ENCODE measurements at places on chromosomes 7 and 10. TPM values are rescaled to one million over a fixed set of nuclear protein-coding genes. Genes with fewer than 3 reads are reported as not detected.
A peak's percentile ranks its signal among the peaks of the same experiment; 100 is the strongest.

Gene IL2RA
- 874 TPM for total RNA-seq

- H3K27ac ChIP-seq = peak overlapping the region; percentile 27
- H3K4me3 ChIP-seq = no peak overlapping the region
- peaks cover 55% of the 10 kb centered on the region for H3K4me1 ChIP-seq
- H3K36me3 ChIP-seq = peaks cover 82% of the 10 kb centered on the region
Observed at GRCh38 chr7:100881136-100881535, 6.2 kb downstream of the SRRT start.

Gene AGR2
- not detected for total RNA-seq

GRCh38 chr10:60818134-60818770 is 40.0 kb downstream of the CDK1 start:
- H3K27me3 ChIP-seq = no peaks in the 10 kb centered on the region
- DNase-seq = no peak
- no peaks in the 10 kb centered on the region for H3K4me1 ChIP-seq
- no peak overlapping the region for H3K4me3 ChIP-seq

GRCh38 chr10:96794836-96795733 is 37.0 kb upstream of the LCOR start:
- no peak for DNase-seq
- no peaks in the 10 kb centered on the region for H3K4me1 ChIP-seq
- H3K36me3 ChIP-seq = no peaks in the 10 kb centered on the region
- H3K27me3 ChIP-seq = peaks cover 10% of the 10 kb centered on the region
- H3K4me3 ChIP-seq = no peak overlapping the region

DNA sequence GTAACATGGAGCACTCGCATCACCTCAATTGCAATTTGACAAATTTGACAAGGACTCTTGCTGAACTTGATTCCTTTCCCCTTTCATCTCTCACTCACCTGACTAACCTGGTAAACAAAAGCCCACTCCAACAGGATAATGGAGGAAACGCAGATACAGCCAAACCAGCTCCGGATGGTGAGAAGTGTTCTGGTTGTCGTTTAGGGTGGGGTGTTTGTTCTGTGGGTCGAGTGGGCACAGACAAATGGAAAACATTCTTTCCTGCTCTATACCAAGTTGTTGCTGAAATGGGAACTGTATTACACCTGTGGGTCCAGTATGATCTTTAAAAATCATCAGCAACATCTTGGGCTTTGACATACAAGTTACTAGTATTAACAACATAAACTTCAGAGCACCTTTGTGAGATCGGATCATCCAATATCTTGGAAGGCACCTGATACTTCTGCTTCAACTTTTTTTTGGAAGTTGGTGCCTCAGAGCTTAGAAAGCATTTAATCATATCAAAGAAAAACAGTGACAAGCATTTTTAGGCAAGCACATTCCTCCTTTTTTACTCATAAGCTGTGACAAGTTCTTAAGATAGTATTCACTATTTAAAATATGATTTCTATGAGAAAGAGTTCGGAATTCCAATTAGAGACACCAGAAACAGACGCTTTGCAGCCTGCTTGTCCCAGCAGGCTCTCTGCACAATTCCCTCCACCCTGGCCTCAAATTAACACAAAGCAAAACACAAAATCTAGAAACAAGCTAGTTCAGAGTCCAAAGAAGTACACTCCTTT is 58.1 kb downstream of the CCDC186 start:
- no peak overlapping the region for H3K4me3 ChIP-seq
- H3K4me1 ChIP-seq = no peaks in the 10 kb centered on the region
- DNase-seq = no peak
- no peaks in the 10 kb centered on the region for H3K36me3 ChIP-seq
- H3K27me3 ChIP-seq = peaks cover 2% of the 10 kb centered on the region

DNA sequence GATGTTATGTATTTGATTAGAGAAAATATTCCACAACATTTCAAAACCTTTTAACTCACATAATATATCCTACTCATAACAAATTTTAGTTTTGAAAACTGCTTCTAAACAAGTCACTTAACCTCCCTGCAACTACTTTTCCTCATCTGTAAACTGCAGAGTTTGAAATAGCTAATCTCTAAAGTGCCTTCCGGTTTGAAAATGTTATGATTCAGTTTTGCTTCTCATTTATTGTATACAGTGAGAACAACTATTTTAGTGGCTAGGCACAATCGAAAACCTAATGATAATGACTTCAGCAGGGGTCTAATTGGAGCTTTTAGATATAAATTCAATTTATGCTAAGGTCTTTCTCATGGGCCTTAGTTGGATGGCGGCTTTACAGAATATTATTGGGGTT is 30.7 kb upstream of the TEX47 start:
- peaks cover 1% of the 10 kb centered on the region for H3K27me3 ChIP-seq
- no peak overlapping the region for H3K27ac ChIP-seq
- H3K4me3 ChIP-seq = no peak overlapping the region
- DNase-seq = no peak

DNA sequence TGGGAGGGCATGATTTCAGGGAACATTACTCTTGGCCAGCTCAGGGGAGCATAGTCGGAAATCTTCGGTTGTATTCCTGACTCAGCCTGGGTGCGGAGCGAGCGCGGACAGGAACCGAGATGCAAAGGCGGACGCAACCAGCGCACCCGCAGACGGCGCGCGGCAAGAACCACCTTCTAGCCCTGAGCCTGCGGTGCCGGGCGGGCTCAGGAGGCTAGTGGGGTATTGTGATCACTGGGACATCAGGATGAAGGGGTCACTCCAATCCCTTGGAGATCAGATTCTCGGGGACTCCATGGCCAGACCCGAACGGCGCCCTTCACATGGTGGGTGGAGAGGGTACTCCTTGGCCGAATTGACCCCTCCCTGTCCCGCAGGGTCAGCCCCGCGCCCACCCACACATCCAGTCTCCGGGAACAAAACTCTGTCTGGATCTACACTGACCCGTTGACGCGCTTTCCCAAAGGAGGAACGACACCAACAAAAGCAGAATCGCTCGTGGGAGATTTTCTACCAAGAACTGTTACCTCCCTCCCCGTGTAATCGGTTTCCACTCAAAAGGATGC is 730.5 kb downstream of the ZWINT start:
- peaks cover 1% of the 10 kb centered on the region for H3K36me3 ChIP-seq
- no peak overlapping the region for H3K27ac ChIP-seq
- no peak overlapping the region for H3K4me3 ChIP-seq
- DNase-seq = no peak

- peaks cover 55% of the 10 kb centered on the region for H3K4me1 ChIP-seq
- H3K27me3 ChIP-seq = no peaks in the 10 kb centered on the region
- DNase-seq = no peak
- no peak overlapping the region for H3K27ac ChIP-seq
- H3K36me3 ChIP-seq = peaks cover 68% of the 10 kb centered on the region
- no peak overlapping the region for H3K4me3 ChIP-seq
Observed at GRCh38 chr7:92727755-92728154, 108.6 kb downstream of the CDK6 start.

- no peaks in the 10 kb centered on the region for H3K36me3 ChIP-seq
- no peak overlapping the region for H3K4me3 ChIP-seq
- H3K27ac ChIP-seq = peak overlapping the region; percentile 5
- peaks cover 9% of the 10 kb centered on the region for H3K27me3 ChIP-seq
- DNase-seq = peak; percentile 84
Observed at GRCh38 chr10:132904814-132905649, 37.3 kb downstream of the CFAP46 start.

DNA sequence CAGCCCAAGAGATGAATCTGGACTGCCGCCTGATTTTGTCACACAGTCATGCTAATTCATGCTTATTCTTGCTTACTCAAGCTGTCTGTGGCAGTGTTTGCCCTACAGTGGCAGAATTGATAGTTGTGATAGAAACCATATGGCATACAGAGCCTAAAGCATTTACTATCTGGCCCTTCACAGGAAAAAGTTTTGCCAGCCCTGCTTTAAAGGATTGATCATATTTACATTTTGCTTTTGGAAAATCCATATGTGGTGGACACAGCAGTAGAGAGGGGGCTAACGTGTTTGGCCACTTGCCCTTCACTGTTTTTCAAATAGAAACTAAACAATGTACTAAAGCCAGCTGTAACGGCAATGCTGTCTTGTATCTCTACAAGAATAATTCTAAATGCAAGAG is 974.0 kb upstream of the GHITM start:
- DNase-seq = no peak
- no peak overlapping the region for H3K4me3 ChIP-seq
- H3K36me3 ChIP-seq = no peaks in the 10 kb centered on the region

Gene PNLIPRP3
- total RNA-seq = not detected

Gene HMX2
- total RNA-seq = 0.43 TPM

Gene FAM25A
- total RNA-seq = not detected

GRCh38 chr7:151824373-151824933 is 52.5 kb downstream of the PRKAG2 start:
- no peak overlapping the region for H3K4me3 ChIP-seq
- DNase-seq = no peak
- H3K36me3 ChIP-seq = no peaks in the 10 kb centered on the region
- no peaks in the 10 kb centered on the region for H3K27me3 ChIP-seq
- H3K27ac ChIP-seq = no peak overlapping the region

- DNase-seq = no peak
- H3K4me1 ChIP-seq = no peaks in the 10 kb centered on the region
- H3K27me3 ChIP-seq = no peaks in the 10 kb centered on the region
- no peaks in the 10 kb centered on the region for H3K36me3 ChIP-seq
- no peak overlapping the region for H3K27ac ChIP-seq
Observed at GRCh38 chr10:76667408-76668370, 969.9 kb downstream of the KCNMA1 start.

GRCh38 chr10:13614530-13615332 is 28.0 kb downstream of the PRPF18 start:
- H3K27ac ChIP-seq = no peak overlapping the region
- peaks cover 45% of the 10 kb centered on the region for H3K36me3 ChIP-seq
- no peak for DNase-seq

DNA sequence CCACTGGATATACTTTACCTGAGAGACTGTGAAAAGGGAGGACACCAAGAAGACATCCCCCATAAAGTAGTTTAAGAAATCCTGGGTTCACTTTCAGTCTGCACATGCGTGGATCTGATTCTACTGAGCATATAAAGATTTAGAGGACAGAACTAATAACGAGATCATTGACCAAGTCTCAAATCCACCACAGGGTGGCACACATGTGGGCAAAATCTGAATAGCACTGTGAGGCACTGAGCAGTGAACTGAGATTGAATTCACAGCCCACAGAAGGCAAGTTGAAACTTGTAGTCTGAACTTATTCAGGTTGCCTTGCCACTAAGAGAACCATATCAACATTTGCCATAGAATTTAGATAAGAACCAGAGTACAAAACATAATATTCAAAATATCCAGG is 818.6 kb downstream of the GRID1 start:
- no peak overlapping the region for H3K4me3 ChIP-seq
- DNase-seq = peak; percentile 30
- peaks cover 19% of the 10 kb centered on the region for H3K27me3 ChIP-seq
- no peaks in the 10 kb centered on the region for H3K36me3 ChIP-seq
- H3K4me1 ChIP-seq = no peaks in the 10 kb centered on the region

DNA sequence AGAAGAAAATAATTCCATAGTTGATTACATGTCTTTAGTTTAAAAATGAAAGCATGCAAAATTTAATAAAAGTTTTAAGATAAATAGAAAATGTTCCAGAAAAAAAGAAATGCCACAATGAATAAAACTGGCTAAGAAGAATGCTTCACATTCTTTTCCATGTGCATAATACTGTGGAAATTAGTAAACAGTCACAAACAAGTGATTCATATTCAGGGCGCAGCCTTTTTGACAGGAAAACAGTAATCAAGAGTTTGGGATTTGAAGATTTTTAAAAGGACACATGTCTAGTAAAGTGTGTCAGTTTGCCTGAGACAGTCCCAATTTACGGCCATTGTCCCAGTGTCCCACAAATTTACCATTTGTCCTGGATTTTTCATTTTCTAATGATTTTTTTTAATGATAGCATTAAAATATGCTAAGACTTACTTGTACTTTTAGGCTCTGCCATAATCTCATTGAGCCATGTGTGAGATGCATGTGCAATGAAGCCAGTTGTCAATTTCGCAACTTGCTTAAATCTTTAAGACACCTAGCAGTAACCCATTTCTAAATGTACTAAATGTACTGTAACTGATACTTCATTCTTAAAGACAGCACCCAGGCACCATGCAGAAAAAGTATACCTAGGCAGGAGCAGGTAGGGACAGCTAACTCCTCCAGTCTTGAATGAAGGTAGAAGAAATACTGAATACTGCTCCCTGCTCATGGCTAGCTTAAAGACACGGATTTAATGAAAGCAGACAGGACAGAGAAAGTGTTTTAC is 46.9 kb downstream of the ZNF438 start:
- H3K27ac ChIP-seq = peak overlapping the region; percentile 8
- DNase-seq = no peak
- H3K4me3 ChIP-seq = no peak overlapping the region

Gene GPR15LG
- total RNA-seq = not detected

Gene SH2D4B
- total RNA-seq = 0.11 TPM

DNA sequence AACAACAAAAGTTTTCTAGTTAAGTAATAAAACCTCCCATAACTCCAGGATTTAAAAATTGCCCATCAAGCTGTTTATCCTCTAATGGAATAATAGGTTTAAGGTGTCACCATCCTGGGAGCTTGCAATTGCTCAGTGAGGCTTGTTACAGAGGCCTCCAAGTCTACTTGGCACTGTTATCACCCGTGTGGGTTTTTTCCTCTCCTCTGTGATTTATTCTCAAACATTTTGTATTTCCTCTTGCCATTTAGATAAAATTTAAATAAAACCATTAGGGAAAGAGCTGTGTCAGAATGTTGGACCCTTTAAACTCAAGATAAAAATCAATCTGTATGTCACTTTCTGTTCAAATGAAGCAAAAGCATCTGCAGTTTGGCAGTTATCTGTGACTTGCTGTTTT is 202.6 kb downstream of the GALNT17 start:
- H3K27ac ChIP-seq = no peak overlapping the region
- no peak for DNase-seq
- no peak overlapping the region for H3K4me3 ChIP-seq
- H3K27me3 ChIP-seq = no peaks in the 10 kb centered on the region
- no peaks in the 10 kb centered on the region for H3K4me1 ChIP-seq

GRCh38 chr7:5827755-5828154 is 46.3 kb upstream of the RNF216 start:
- H3K27me3 ChIP-seq = no peaks in the 10 kb centered on the region
- no peaks in the 10 kb centered on the region for H3K36me3 ChIP-seq
- H3K27ac ChIP-seq = no peak overlapping the region

Gene SYT15B
- 0.16 TPM for total RNA-seq

GRCh38 chr7:4003503-4003902 is 678.6 kb upstream of the FOXK1 start:
- H3K4me3 ChIP-seq = no peak overlapping the region
- H3K27me3 ChIP-seq = peaks cover 4% of the 10 kb centered on the region
- no peaks in the 10 kb centered on the region for H3K4me1 ChIP-seq
- DNase-seq = no peak

DNA sequence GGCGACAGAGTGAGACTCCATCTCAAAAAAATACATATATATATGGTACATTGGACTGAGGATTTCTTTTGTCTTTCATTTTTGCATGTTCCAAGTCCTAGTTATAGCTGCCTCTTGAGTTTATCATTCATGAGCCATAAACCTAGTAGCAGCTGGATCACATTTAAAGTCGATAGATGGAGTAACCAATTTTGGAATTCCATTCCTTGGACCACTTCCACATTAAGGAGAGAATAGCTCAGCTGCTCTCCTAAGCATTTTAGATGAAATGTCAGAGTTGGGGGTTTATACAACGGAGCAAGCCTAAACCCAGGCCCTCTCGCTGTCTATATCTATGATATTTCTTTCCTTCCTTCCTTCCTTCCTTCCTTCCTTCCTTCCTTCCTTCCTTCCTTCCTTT is 141.2 kb downstream of the LYZL1 start:
- no peaks in the 10 kb centered on the region for H3K27me3 ChIP-seq
- H3K4me1 ChIP-seq = peaks cover 4% of the 10 kb centered on the region
- DNase-seq = no peak
- no peak overlapping the region for H3K27ac ChIP-seq
- H3K4me3 ChIP-seq = no peak overlapping the region

Gene CFAP43
- 0.16 TPM for total RNA-seq

Gene AFAP1L2
- total RNA-seq = 4.9 TPM

Gene PTPN20
- 0.11 TPM for total RNA-seq
